ENCODE measurements at places on chromosomes 2 and 18. TPM values are rescaled to one million over a fixed set of nuclear protein-coding genes. Genes with fewer than 3 reads are reported as not detected.

Gene ARHGEF4
- total RNA-seq, result 52.0 TPM

Gene SLC40A1
- not detected for total RNA-seq

DNA sequence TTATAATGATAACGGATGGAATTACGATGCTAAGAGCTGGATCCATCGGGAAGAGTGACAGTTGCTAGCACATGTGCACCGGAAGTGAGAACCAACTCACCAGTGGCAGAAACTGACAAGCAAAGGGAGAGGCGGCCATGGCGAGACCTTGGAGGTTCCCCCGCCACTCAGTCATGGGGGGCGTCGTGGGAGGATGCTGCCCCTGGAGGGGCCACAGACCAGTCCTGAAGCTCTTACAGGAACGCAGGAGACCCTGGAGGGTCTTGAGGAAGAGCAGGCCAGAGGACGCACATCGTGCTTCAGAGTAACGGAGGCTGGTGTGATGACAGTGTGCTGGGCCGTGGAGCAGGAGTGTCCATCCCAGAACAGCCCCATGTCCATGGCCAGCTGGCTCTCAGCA, 53.1 kb upstream of the KCNG2 start:
- H3K27ac ChIP-seq, result no peak overlapping the region
- no peak overlapping the region for H3K4me3 ChIP-seq
- H3K27me3 ChIP-seq, result no peaks in the 10 kb centered on the region
- peaks cover 35% of the 10 kb centered on the region for H3K36me3 ChIP-seq

DNA sequence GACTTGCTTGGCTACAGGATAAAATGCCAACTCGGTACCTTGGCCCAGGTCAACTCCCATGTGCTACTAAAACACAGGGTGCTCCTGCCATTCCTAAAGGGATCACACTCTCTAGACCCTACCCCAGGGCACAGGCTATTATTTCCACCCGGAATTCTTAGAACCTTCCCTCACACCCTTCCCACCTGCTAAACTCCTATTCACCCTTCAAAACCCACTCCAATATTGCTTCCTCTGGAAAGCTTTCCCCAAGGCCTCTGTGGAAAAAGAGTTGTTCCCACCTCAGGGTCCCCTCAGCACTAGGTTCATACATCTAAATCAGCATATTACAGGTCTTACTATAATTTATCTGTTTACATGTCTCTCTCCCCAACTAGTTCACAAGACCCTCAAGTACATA, 75.0 kb upstream of the TANC1 start:
- DNase-seq, result no peak
- H3K27me3 ChIP-seq, result no peaks in the 10 kb centered on the region
- H3K36me3 ChIP-seq, result no peaks in the 10 kb centered on the region
- peak overlapping the region; percentile 97 for H3K27ac ChIP-seq
- peaks cover 46% of the 10 kb centered on the region for H3K4me1 ChIP-seq

DNA sequence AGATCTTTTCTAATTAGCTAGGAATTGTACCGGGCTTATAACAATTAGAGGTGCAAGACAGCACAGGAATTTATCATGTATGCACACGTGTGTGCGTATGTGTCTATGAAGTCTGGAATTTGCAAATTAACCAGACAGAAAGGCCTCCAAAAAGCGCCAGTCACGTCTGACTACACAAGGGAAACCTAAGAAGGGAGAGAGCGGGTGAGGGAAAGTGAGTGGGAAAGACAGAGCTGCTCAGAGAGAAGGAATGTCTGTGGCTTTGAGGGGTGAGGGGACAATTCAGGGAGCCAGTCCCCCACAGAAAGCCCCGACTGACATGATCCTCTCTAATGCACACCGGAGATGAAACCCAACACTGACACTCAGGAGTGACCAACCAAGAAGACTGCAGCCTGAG, 197.7 kb upstream of the SH3BP4 start:
- no peak overlapping the region for H3K27ac ChIP-seq
- no peaks in the 10 kb centered on the region for H3K27me3 ChIP-seq
- no peaks in the 10 kb centered on the region for H3K4me1 ChIP-seq

DNA sequence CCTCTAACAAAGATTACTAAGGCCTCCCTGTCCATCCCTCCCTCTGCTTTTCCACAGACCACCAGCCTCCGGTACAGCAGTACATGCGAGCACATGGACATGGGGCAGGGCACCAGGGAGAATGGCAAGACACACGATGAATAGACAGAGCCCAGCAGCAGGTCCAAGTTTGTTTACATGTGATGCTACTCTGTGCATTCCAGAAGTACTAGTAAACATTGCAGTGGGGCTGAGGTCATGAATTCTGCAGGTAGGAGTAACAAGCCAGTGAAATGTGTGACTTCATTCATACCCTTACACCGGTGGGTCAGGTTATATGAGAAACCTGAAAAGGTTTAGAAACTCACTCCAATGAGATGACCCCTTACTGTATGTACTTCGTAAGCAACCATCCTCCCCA, 205.7 kb downstream of the BCL11A start:
- no peaks in the 10 kb centered on the region for H3K4me1 ChIP-seq
- H3K27ac ChIP-seq, result no peak overlapping the region
- no peak overlapping the region for H3K4me3 ChIP-seq
- no peak for DNase-seq
- H3K36me3 ChIP-seq, result no peaks in the 10 kb centered on the region
- no peaks in the 10 kb centered on the region for H3K27me3 ChIP-seq

- H3K27me3 ChIP-seq, result no peaks in the 10 kb centered on the region
- no peaks in the 10 kb centered on the region for H3K36me3 ChIP-seq
- H3K27ac ChIP-seq, result no peak overlapping the region
- no peak overlapping the region for H3K4me3 ChIP-seq
Observed at GRCh38 chr2:12424809-12425208, 291.9 kb upstream of the TRIB2 start.

DNA sequence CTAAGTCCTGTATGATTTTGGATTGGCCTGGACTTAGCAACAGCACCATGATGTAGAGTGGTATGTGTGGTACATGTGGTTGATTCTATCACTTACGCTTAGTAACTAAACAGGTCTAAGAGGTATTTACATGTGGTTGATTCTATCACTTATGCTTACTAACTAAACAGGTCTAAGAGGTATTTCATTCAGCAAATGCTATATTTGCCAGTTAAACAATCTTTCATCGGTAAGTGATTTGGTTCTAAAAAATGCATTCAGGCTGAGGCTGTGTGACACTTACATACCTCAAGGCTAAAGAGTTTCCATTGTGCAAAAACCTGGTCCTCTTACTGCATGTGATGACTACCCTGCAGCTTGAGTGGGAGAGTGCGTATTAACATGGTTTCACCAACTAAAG, 13.1 kb downstream of the EIF4E2 start:
- H3K27me3 ChIP-seq, result no peaks in the 10 kb centered on the region
- H3K27ac ChIP-seq, result no peak overlapping the region
- DNase-seq, result no peak

DNA sequence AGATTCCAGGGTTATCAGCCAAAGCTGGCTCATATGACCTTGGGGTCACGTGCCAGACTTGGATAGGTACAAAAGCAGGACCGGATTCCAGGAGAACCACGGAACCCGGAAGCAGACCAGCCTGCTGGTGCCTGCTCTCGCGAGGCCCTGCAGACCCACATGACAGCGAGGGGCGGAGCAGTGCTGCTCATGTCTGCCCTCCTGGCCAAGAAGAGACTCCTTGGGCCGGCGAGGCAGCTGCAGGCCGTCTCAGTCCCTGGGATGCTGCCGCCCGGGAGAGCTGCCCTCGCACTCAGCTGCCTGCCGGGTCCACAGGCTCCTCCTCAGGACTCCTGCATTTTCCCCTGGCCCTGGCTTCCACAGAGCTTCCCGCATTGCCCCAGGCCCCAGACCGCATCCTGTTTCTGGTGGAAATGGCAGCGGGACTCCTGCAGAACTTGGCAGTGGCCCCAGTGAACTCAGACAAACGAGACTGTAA, 739.5 kb downstream of the SOCS6 start:
- H3K36me3 ChIP-seq, result no peaks in the 10 kb centered on the region
- H3K27ac ChIP-seq, result no peak overlapping the region
- no peak overlapping the region for H3K4me3 ChIP-seq
- no peak for DNase-seq

- H3K4me1 ChIP-seq, result peaks cover under 1% of the 10 kb centered on the region
- no peak overlapping the region for H3K27ac ChIP-seq
- no peak overlapping the region for H3K4me3 ChIP-seq
- no peak for DNase-seq
- H3K36me3 ChIP-seq, result no peaks in the 10 kb centered on the region
Observed at GRCh38 chr2:175624785-175625184, 377.3 kb downstream of the LNPK start.

DNA sequence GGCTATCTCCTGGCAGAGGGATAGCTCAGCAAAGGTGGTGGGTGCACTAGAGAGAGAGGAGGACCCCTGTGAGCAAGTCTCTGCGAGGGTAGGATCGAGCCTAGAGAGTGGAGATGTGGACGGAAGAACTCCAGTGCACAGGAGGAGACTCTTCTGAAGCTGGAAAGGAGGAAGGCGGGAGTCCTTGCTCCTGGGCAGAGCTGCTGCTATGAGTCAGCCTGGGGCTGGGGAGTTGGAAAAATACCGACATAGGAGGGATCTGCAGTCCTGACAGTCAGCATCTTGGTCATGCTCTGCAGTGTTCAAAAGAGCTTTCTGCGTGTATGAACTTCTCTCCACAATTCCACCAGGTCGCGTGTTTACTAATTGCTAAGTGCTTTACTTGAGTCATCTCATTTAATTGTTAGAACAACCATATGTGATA, 233.8 kb downstream of the LDLRAD4 start:
- no peaks in the 10 kb centered on the region for H3K27me3 ChIP-seq
- no peaks in the 10 kb centered on the region for H3K36me3 ChIP-seq
- no peak overlapping the region for H3K4me3 ChIP-seq
- no peak overlapping the region for H3K27ac ChIP-seq
- DNase-seq, result peak; percentile 2
- no peaks in the 10 kb centered on the region for H3K4me1 ChIP-seq

DNA sequence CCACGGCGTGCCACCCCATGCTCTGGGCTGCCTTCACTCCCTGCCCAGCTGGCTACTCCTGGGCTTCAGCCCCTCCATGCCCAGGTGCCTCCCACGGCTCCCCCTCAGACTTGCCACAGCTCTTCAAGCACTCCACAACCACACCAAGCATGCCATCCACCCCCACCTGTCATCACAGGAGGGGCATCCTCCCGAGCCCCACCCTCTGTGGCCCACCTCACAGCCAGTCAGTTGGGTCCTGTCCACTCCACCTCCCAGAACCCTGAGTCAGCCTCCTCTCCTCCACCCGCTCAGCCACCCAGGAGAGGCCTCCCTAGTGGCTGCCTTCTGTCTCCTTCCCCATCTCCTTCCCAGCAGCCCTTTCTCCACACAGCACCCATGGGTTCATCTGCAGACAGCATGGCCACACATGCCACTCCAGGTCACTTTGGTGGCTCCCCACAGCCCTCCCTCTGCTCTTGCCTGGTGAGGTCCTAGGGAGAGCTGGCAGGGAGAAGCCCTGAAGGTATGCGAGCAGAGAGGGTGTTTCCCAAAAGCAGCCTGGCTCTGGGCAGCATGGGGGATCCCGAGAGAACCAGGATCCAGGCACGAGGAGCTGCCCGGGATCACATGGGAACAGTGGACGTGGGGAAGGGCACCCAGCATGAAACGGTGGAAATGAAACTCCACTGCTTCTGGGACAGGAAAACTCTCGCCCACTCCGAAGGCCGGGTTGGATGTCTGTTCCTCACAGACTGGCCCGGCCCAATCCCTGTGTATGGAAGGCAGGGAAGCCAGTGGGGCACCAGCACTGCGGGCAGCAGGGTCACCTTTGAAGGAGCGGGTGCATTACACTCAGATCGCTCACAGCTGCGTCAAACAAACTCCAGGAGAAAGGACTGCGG, 2.7 kb downstream of the LIMS2 start:
- no peaks in the 10 kb centered on the region for H3K4me1 ChIP-seq
- no peak overlapping the region for H3K27ac ChIP-seq
- peaks cover 51% of the 10 kb centered on the region for H3K27me3 ChIP-seq
- H3K36me3 ChIP-seq, result no peaks in the 10 kb centered on the region
- DNase-seq, result no peak
- H3K4me3 ChIP-seq, result no peak overlapping the region

DNA sequence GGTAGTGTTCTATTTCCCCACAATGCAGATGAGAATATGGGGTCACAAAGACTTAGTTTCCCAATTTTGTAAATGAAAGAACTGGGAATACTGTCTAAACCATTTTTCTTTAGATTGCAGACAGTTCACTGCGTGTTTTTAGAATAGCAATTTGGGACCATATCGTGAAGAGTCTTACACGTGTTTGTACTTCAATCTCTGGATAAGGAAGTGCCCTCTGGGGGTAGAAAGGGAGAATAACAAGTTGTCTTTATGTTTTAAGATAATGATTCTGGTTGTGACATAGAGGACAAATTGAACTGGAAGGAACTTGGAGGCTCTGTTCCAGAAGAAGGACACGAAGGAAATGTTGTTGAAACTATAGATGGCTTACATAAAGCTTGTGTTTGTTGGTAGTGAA, 457.7 kb downstream of the CBLN2 start:
- peak; percentile 52 for DNase-seq
- no peaks in the 10 kb centered on the region for H3K36me3 ChIP-seq
- H3K4me1 ChIP-seq, result no peaks in the 10 kb centered on the region
- no peak overlapping the region for H3K4me3 ChIP-seq

GRCh38 chr2:230942371-230942770, 17.3 kb upstream of the GPR55 start:
- no peaks in the 10 kb centered on the region for H3K36me3 ChIP-seq
- peaks cover 5% of the 10 kb centered on the region for H3K4me1 ChIP-seq
- no peak for DNase-seq
- no peak overlapping the region for H3K27ac ChIP-seq

DNA sequence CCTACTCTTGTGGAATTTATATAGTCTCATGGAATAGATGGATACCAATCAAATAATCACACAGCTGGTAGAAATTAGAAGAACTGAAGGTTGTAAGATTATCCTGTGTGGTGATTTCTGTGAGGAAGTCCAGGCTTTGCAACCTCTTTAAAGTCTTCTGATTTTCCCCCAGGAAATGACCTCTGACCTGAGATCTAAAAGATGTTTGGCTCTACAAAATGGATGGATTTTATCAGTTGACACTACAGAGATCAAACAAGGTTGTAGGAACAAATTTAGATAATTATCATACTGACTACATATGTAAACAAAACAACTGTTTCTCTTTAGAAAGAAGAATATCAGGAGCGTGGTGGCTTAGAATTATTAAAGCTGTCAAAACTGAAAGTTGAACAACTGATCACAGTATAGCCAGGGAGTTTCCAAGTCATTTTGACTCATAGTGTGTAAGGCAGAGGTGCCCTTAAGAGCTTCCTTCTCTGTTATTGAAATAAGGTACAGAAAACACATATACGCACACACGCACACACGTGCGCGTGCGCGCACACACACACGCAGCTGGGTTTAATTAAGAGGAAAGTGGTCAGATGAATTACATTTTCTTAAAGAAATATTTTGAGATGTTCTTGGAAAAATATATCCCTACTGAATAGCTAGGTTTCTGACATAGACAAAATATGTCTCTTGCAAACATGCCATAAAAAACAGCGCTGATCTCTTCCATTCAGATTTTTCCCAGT, 35.5 kb upstream of the PELI1 start:
- no peak overlapping the region for H3K27ac ChIP-seq
- no peak for DNase-seq
- H3K4me1 ChIP-seq, result no peaks in the 10 kb centered on the region
- H3K27me3 ChIP-seq, result no peaks in the 10 kb centered on the region
